Omental fat pad (tissue), 4 donors: ENCODE measurements at places on chromosomes 1 and 21.

- no peak for DNase-seq
Measured at GRCh38 chr1:153353226-153353947, 4.3 kb upstream of the S100A9 start.

GRCh38 chr1:110223127-110223526, 13.0 kb downstream of the KCNC4 start:
- no peak for DNase-seq

- DNase-seq = no peak
Measured at GRCh38 chr1:50453266-50453665, 30.0 kb upstream of the DMRTA2 start.

DNA sequence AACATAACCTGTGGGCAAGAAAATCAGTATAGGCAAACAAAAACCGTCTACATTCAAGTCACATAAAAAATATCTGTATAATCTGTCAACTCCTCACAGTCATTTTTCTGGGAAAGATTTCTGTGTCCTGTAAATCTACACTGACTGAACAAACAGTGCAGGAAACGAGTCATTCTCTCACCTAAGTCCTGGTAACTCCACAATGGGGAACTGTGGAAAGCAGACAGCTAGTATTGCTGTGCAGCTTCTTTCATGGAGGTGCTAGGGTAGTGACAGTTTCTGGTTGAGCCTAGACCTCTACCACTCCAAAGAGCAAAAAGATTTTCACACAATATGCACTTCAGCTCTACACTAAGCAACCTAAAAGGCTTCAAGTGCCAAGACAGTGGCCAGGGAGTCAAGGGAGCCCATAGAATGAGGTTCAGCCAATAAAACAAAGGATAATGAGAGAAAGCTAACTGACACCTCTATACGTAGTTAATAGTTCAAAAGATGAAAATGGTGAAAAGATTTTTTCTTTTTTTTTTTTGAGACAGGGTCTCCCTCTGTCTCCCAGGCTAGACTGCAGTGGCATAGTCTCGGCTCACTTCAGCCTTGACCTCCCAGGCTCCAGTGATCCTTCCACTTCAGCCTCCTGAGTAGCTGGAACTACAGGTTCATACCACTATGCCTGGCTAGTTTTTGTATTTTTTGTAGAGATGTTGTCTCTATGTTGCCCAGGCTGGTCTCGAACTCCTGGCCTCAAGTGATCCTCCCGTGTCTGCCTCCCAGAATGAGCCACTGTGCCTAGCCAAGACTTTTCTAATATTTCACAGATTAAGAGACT, 5.5 kb downstream of the PTP4A2 start:
- no peak for DNase-seq

- no peak for DNase-seq
Measured at GRCh38 chr1:94553323-94553730, 11.8 kb upstream of the F3 start.

- DNase-seq = no peak
Measured at GRCh38 chr1:154557939-154558719, at the start of gene UBE2Q1. UBE2Q1 (minus strand) TSS chr1:154558662; CDS start chr1:154558553, 109 bp downstream.
